ENCODE measurements at places on chromosomes 13 and 19. TPM values are rescaled to one million over a fixed set of nuclear protein-coding genes. Genes with fewer than 3 reads are reported as not detected.

ACER1 gene
- polyA plus RNA-seq = 0.06 TPM

CELF5 gene
- not detected for polyA plus RNA-seq

NUDT15 gene
- 38.6 TPM for polyA plus RNA-seq

ZNF578 gene
- 0.12 TPM for polyA plus RNA-seq

ZNF677 gene
- polyA plus RNA-seq = 3.0 TPM

F2RL3 gene
- not detected for polyA plus RNA-seq

LPAR2 gene
- 19.6 TPM for polyA plus RNA-seq

ZNF850 gene
- 0.31 TPM for polyA plus RNA-seq

SIGLEC7 gene
- polyA plus RNA-seq = not detected

- DNase-seq = no peak
These were observed 3.5 kb downstream of the JSRP1 start for GRCh38 chr19:2252797-2253105.

- no peak for DNase-seq
These were observed 20.2 kb downstream of the TMEM150B start for GRCh38 chr19:55304980-55305379.

DNA sequence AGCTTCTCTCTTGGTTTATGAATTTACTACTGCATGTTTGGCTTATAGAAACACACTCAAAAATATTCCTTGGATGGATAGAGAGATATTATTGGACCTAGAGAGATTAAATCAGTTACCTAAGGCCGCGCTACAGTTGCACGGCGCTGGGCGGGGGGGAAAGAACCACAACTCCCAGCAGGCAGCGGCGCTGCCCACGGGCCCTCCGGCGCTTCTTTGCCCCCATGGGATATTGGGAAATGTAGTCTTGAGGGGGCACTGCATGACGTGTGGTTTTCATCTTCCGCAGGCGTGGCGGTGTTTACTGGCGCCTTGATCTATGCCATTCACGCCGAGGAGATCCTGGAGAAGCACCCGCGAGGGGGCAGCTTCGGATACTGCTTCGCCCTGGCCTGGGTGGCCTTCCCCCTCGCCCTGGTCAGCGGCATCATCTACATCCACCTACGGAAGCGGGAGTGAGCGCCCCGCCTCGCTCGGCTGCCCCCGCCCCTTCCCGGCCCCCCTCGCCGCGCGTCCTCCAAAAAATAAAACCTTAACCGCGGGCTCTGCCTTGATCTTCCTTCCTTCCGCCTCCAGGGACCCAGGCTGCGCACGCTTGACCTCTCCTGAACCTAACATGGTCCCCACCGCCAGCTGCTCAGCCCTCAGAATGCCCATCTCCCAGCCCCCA lies 4.8 kb downstream of the EMP3 start:
- DNase-seq = peak; percentile 37

DNA sequence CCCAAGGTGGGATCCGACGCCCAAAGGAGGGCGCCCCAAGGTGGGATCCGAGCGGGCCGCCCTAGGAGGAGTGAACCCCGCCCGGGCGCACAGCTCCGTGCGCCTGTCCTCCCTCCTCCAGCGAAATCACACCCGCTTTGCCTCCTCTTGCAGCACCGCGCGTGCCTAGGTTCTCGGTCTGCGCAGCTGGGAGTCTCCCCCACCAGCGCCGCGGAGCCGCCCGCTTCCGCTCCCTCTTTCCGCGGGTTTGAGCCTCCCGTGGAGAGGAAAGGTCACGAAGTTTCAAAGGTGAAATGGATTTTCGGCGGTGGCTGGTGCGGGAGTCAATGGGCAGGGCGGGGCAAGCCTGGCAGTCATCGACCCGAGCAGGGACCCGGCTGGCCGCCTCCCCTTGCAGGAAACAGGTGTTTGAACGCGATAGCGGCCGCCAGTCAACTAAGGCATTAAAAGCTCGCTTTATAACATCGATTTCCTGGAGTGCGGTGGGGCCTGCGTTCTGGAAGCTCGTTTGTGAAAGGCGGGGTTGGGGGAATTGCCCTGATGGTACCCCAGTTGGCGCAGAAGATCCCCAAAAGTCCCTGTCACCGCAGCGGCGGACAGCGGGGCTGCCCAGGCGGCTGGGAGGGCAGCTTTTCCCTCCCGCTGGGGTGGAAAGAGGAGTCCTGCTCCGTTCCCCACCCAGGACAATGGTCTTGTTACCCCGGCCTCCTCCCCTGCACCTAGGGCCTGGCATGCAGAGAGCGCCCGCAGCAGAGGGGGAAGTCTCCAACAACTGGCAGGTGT lies 9.0 kb upstream of the SOX1 start:
- DNase-seq = no peak

DNA sequence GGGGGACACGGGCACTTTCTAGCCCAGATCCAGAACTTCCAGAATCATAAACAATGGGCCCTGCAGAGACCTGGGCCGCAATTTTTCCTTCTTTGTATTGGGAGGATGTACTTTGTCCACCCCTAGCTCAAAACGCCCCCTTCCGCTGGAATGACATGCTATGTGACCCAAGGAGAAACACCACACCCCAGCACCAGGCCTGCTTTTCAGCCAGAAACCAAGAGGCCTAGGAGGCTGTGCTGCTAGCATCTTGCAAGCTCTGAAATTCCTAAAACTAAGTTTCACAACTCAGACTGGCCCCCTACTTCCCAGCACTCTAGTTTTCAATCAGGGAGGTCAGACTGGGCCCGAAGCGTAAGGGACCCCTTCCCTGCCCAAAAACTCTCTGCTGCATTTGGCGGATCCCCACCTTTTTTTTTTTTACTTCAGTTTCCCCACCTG lies 538 bp downstream of the LSM4 start:
- no peak for DNase-seq

- no peak for DNase-seq
These were observed 1.5 kb downstream of the SCAF1 start for GRCh38 chr19:49643466-49643865.

GRCh38 chr19:16477311-16477710 lies 5.5 kb upstream of the EPS15L1 start:
- no peak for DNase-seq

DNA sequence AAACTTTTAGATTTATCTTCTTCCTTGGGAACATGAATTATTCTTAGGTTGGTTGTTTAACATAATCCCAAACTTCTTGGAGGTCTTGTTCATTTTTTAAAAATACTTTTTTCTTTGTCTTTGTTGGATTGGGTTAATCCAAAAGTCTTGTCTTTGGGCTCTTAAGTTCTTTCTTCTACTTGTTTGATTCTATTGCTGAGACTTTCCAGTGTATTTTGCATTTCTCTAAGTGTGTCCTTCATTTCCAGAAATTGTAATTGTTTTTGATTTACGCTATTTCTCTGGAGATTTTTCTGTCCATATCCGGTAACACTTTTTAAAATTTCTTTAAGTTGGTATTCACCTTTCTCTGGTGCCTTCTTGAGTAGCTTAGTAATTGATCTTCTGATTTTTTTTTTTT lies 9.8 kb upstream of the KLK15 start:
- DNase-seq = no peak

- DNase-seq = no peak
These were observed 10.0 kb upstream of the ATP12A start for GRCh38 chr13:24670174-24670573.

DNA sequence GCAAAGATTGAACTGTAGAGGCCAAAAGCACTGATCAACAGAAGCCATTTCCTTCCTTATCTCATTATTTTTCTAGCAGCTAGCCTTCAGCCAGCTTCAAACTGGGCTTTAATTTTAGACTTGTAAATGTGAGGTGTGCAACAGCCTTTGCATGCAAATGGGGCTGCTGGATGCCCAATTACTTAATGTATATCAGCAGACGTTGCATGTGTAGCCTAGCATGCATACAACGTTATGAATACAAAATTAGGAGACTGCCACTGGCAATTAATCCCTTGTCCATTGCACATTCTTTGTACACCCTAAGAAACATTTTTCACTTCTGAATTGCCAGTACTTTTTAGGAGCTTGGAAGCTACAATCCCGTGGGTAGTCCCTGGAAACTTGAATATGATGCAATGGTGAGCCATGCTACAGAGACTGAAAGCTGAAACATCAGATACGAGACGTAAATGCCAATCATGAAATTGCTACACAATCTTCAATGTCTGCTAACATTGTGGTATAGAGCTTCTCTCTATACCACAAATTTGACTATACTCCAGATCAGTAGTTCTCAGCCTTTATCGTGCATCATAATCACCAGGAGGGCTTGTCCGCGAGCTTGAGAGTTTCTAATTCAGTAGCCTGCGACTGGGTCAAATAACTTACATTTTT lies 20.2 kb downstream of the EPSTI1 start:
- no peak for DNase-seq

DNA sequence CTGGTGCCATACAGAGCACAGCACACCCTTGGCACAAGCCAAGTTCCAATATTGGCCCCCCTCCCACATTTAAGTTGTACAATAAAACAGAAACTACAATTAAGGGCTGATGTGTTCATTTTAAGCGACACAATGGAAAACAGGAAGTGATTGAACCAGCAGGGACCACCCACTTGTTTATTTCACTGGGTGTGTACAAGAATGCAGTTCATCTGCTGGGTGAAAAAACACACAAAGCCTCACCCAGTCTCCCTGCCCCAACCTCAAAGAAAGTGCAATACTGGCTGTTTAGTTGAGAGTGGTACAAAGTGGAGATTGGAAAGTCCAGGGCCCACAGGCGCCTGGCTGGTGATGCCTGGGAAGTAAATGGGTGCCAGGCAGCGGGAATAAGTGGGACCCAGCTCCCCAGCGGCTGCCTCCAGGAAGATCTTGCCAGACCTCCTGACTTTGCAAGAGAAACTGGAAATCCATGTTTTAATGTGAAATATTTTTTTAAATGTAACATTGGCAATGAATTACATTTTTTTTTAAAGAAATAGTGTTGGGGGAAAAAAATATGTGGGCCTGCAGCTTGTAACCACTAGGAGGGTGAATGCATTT lies 322.1 kb downstream of the ZNF536 start:
- no peak for DNase-seq

- DNase-seq = no peak
These were observed 15.1 kb downstream of the DEDD2 start for GRCh38 chr19:42202290-42202880.

GRCh38 chr13:48715977-48716376 lies 62.2 kb downstream of the CYSLTR2 start:
- DNase-seq = no peak

- DNase-seq = no peak
These were observed 951 bp upstream of the POSTN start for GRCh38 chr13:37599519-37599918.

DNA sequence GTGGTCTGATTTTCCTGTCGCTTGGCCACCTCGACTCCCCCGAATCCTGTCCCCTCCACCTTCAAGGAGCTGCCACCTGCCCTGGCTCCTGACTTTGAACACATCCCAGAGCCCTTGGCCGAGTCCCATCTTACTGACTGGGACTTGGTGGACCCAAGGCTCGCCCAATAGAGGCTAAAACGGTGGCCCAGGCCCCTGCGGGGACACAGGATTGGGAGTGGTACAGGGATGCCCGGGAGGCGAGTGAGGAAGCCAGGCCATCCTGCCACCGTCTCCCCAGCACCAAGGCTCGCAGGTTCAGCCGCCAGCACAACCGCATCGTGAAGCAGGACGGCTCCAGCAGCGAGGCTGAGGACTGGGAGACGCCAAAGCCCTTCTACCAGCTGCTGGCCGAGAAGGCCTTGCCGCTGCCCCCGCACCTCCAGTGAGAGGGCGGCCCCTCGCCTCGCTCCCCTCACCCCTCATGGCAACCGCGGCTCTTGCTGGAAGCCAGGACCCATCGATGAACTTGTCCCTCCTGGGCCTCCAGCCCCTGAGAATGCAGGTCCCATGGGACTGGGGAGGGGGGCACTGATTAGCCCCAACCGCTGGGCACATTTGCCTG lies 5.3 kb downstream of the SIX5 start:
- DNase-seq = no peak

DNA sequence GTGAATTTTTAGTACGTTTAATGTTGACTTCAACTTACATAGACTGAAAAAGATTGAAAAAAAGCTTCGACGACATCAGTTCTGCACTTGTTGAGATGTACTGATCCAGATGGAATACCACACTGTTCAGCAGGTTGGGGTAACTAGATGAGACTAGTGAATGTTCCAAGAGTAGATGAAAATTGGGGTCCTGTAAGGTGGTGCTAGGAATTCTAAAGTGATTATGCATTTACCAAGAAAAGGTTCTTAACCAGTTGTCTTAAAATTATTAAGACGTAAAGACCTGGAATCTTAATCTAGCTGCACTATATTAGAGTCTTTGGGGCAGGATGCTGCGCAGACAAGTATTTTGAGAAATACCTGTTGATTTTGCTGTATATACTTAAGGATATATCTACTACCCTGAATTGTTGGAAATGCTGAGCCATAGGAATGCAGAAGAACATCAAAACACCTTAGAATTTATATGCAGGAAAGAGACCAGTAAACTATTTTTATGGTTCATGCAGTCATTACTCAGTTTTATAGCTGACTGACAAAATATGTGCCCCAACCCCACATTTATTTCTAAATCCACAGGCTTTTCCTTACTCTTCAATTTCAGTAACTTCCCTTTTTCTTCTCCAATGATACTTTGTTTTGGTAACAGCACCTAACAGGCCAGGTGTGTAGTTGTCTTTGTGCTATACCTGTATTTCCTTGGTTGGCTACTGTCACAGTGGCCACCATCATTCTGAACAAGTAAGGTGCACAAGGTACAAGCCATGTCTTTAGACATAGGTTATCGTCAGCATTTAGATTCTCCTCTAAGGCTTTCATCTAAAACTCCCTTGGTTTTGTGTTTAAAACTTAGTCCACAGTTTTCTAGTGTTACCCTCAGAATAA lies 8.6 kb downstream of the MIR17HG start:
- no peak for DNase-seq

DNA sequence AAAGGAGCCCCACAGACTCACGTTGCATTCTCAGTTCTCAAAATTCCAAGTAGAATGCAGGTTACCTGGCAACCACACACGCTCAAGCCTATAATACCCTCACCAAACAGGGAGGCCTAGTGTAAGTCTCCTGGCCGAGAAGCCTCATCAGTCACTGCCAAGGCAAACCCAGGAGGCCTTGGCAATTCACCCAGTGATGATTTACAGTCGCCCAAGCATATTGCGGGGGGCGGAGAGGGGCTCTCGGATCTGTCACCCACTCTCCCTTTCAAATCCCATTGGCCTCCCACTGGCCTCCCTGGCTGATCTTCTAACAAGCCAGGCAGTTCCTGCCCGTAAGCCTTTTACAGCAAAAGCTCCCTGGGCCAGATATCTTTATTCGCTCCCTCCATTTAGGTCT lies 1.1 kb downstream of the AKAP8L start:
- DNase-seq = no peak
